Foreskin melanocyte (primary cell): ENCODE measurements at places on chromosomes 4 and X.

GRCh38 chrX:10098270-10098713 is 58.5 kb upstream of the CLCN4 start:
- no peak for DNase-seq

- DNase-seq, result no peak
Measured at GRCh38 chr4:81217779-81218178, 2.8 kb upstream of the PRKG2 start.

DNA sequence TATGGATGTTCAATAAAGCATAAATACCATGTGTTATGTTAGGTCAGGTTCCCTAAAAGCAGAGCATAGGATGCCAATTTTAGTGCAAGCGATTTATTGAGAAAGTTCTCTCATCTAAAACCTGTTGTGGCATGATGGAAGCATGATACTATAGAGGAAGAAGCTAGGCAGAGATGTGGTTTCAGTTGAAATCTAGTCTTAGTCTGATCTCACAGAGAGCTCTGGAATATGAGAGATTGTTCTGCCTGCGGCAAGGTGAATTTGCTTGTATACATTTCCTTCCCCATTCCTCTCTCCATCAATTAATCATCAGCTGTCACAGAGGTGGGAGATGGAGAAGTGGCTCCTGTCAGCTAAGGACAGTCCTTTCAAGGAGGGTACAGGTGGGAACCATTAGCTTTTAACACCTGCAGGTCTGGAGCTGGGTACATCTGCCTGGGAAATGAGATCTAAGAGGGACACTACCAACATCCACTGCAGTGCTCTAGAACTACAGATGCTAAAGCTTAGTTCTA is 252.4 kb downstream of the CFAP299 start:
- no peak for DNase-seq

DNA sequence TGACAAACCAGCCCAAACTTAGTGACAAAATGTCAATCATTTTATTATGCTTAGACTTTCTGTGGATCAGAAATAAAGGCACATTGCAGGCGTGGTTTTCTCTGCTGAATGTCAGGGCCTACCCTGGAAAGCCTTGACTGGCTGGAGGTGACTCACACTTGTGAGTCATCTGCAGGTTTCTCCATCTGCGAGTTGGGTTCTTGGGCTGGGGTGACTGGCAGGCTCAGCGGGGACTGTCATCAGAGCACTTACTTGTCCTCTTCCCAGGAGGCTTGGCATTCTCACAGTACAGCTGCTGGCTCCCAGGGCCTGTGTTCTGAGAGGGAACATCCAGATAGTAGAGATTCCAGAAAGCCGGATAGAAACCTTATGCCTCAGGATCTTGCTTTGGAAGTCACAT is 153.8 kb upstream of the AGA start:
- no peak for DNase-seq

DNA sequence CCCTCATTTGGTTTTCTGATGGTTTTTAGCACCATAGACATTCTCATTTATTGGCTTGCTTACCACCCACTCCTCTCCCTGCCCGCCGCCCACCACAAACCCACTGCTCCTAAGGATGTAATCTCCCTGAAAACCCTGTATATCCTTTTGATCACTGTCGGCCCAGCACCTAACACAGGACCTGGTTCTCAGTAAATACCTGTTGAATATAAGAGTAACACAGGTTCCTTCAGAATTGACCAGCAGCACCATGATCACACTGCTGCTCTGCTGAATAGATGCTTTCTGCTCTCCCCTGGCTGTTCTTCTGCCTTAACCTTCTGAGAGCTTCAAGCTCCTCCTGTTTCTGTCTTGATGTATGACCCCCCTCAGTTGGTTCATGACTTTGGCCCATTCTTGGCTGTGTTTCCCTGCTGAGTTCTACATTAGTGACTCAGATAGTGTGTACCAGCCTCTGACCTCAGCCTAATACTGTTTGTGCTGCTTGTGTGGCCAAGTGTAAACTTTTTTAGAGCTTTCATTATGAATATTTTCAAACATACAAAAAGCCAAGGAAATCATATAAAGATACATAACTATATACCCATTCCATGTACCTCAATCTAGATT is 265.3 kb downstream of the FRMPD4 start:
- DNase-seq, result no peak

- no peak for DNase-seq
Measured at GRCh38 chr4:75146223-75146622, 213.3 kb downstream of the PARM1 start.

DNA sequence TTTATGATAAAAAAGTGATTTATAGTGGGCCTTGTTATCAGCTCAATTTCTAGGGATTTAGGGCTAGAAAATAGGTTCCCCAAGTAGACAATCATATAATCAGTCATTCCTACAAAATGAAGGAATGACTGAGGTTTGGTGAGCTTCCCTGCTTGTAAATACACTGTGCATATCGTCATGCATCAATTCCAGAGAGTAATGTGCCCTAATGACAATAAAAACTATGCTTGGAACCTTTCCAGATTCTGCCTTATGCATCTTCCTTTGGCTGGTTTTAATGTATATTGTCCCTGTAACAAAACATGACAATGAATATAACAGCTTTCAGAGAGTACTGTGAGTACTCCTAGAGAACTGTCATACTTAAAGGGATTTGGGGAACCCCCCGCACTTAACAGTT is 1310.9 kb downstream of the PCDH7 start:
- DNase-seq, result no peak

DNA sequence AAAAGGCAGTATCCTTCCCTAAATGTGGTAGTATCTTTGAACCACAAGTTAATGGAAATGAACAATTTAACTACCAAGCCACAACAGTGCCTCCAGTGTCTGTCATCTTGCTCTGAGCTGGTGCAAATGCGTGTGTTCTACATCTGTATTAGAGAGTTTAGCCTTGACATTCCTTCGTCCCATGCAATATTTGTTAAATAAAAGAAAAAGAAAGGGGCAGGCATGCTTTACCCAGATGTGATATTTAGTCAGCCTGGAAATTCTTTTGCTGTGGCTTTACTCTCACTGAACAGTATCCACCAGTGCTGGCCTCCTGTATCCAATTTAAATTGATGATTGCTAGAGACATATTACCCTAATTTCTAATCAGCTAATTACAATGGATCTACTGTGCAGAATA is 310.5 kb downstream of the CFAP299 start:
- no peak for DNase-seq

GRCh38 chr4:46432923-46433322 is 43.0 kb upstream of the GABRA2 start:
- no peak for DNase-seq

- no peak for DNase-seq
Measured at GRCh38 chrX:138638996-138639395, 72.5 kb downstream of the FGF13 start.

GRCh38 chr4:89708903-89709421 is 128.0 kb downstream of the SNCA start:
- DNase-seq, result peak; percentile 97

DNA sequence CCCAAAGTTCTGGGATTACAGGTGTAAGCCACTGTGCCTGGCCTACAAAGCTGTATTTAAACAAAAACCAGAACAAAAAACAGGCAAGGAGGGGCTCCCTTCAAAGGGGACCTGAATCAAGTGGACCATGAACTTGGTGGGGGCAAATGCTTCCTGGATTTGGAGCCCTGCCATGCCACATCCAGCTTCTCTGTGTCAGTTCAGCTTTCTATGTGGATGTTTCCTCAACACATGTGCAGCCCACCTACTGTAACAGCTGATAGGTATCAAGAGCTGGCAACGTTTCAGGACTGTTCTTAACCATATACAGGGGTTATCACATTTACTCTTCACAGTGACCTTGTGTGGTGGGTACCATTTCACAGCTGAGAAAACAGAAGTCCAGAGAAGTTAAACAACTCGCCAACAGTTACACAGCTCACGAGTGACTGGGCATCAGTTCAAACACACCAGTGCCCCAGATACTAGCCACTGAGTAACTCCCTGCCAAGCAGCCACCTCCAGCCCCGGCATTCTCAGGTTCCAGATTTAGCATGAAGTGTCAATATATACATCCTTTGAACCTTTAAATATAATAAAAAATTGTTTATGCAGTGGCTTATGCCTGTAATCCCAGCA is 7.5 kb downstream of the GPR143 start:
- DNase-seq, result no peak

DNA sequence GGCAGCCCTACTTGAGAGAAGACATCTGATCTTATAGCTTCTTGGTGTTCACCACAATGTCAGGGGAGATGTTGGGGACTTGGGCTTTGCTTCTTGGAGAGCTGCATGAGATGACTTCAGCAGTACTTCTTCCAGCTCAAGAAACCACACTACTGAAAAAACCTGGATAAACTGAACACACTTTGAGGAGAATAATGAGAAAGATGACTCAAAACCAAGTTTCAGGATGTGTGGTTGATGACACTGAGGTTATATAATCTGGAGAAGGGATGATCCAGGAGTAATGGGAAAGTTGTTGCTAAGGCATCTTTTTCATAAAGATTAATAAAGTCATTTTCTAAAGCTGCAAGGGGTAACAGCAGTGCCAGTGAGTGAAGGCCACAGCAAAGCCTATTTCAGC is 58.4 kb upstream of the PNPLA4 start:
- DNase-seq, result no peak

DNA sequence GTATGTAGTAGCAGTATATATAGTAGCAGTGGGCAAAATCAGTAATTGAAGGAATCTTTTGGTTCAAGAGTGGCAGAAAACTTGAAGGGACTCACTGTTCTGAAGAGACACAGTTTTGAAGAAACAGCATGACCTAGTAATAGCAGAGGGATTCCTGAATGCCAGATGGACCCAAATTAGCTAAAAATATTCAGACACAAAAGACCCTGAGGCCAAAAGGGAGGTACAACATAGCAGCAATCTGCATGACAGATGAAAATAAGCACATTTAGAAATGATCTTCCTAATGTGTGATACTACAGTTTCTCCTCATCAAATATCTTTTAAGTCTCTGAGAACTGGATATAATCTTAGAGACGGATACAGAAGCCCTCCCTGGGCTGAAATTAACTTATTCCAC is 536.6 kb downstream of the PPARGC1A start:
- DNase-seq, result peak; percentile 19

- DNase-seq, result no peak
Measured at GRCh38 chr4:152014280-152014679, 253.5 kb upstream of the GATB start.

- no peak for DNase-seq
Measured at GRCh38 chr4:25984796-25985195, 70.8 kb downstream of the SMIM20 start.

DNA sequence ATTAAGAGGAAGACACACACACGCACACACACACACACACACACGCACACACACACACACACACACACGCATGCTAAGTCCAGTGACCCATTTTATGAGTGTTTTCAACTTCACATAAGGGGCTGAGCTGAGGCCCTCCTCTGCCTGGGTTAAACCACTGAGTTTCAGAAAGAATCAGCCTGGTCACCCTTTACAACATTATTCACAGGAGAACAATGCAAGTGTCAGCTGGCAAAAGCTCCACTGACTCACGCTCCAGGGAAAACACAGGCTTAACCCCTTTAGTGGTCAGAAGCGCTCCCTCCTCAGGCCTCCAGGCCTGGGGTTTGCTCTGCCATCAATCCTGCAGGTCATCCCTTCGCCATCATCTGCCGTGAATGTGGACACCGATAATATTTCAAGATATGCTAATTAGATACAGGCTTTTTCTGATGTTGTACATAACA is 46.9 kb downstream of the ACOX3 start:
- DNase-seq, result peak; percentile 42

GRCh38 chrX:153455571-153455970 is 9.7 kb upstream of the TREX2 start:
- DNase-seq, result no peak

- DNase-seq, result no peak
Measured at GRCh38 chr4:112053825-112054350, 91.4 kb upstream of the FAM241A start.

DNA sequence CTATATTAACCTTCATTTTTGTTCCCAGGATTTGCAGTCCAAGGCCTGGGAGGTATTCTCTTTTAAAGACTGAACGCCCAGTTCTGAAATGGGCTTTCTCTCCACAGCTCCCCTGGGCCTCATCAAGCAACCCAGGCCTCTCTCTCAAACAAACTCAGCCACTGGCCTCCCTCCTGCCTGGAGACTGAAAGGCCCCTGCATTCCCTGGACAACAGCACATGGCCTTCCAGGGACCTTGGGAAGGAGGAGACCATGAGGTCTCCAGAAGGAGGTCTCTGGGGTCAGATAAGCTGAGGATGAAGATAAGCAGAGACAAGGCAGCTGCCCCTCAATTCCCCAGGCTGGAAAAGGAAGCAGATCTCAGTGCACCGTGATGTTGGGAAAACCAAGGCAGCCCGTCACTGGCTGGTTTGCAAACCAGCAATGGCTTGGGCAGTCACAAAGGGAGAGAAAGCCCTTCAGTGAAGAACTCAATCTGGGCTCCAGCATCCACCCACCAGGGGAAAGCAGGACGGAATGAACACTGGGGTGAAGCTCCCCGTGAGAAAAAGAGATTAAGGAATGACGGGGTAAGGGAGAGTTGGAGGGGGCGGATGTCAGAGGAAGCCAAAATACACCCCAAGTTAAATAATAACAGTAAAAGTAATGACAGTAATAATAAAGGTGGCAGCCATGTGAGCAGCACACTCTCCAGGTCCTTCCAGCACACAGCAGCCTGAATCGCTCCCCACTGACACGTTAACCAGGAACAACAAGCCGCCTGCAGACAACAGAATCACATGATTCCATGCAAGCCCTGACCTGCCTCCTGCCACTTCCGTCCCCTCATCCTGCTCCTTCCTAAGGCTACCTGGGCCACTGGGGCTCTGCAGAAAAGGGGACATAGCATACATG is 22.3 kb downstream of the AMOT start:
- DNase-seq, result no peak

DNA sequence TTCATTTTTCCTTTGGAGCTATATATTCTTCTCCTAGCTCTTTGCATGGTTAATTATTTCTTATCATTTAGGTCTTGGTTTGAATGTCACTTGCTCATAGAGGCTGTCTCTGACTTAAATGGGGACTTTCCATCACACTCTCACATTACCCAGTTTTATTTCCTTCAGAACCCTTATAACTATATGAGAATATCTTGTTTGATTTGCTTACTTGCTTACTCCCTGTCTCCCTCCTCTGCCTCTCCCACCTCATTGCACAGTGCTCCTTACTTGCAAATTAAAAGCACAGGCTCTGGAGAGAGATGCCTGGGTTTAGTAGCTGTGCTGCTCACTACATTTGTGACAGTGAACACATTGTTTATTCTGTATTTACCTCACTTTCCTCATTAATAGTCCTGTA is 174.6 kb downstream of the SOWAHB start:
- DNase-seq, result no peak

DNA sequence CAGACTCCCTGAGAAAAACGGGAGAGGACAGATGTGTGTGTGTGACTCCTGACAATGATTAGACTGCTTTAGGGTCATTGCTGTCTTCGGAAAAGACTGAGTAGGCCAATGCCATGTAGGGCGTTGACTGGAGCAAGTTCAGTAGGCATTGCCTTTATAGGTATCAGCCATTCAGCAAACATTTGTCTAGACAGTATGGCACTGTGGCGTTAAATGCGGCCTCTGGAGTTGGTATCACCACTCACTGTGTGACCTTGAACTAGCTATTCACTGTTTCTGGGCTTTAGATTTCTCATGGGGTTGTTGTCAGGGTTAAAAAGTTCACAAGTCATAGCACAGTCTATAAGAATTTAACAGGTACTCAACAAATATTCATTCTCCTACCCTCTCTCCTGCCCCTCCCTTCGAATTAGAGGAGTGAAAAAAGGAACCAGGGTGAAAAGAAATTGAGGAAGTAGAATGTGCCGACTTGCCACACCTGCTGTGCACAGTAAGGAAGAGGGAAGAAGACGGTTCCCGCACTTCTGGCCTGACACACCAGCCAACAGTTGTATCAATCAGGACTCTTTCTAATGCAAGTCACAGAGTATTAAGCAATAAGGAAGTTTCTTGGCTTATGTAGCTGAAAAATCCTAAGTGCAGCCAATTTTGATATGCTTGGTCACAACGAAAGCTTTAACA is 83.2 kb upstream of the PLAC8 start:
- no peak for DNase-seq
